ENCODE measurements at places on chromosomes 2 and 18.

DNA sequence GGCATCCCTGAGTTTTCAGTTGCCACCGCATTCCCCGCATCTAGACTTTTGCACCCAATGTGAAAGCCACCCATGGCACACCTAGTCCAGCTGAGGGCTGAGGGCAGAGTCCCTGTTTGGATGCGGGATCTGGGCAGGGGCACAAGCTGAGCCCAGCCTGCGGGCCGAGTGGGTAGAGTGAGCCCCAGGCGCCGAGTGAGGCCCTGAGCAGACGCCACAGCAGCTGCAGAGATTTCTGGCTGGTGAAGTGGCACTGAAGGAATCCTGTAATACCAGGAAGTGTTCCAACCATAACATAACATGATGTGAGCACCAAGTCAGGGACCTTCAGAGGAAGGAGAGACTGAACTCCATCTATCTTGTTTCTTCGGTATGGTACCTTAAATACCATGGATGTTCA, 27.7 kb upstream of the FRZB start:
- DNase-seq, result no peak

- no peak for DNase-seq
These were observed 19.0 kb downstream of the INO80C start for GRCh38 chr18:35478520-35479435.

DNA sequence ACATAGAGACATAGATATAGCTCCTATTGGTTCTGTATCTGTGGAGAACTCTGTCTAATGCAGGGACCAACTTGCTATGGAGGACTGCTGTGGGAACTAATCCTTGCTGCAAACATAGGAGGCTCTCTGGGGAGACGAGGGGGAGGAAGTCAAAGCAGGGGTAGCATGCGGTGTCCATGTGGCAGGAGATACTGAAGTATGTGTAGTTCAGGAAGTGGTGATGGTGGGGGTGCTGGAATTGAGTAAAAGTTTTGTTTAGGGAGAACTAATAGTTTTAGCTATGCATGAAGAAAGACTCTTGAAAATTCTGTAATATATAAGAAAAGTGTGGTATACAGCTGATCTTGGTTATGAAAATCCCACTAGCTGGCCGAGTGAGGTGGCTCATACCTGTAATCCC, 62.0 kb downstream of the ANKRD44 start:
- no peak for DNase-seq

DNA sequence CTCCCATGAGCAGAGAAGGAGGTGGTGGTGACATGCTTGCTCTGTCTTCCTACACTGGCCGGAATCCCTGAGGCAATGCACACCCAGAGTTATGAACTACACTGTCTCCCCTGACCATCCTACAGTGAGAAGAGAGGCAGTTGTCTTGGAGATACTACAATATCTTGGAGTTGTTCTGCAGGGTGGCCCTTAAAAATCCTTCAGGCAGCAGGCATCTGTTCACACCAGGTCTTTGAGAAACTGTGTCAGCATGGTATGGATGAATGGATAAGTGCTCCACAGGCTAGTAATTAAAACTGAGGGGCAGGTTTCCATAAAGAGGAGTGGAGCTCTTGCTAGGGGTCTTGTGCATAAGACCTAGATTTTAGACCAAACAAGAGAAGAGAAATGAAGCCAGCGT, 223.7 kb upstream of the COPS8 start:
- DNase-seq, result no peak

DNA sequence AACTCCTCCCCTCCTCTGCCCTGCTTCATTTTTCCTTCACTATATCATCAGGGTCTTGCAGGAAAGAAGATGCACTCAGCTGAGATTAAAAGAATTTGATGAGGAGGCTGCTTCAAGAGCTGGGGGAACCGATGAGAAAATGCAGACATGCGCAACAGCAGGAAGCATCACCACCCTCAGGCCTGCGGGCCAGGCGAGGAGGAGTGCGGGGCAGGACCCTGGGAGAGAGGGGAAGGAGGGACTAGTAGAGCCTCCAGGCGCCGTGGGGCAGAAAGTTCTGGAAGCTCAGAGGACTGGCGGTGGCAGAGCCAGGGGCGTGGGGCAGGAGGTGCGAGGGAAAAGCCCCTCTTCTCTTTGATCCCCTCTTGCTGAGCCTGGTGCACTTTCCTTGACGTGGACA, 108.2 kb downstream of the CD226 start:
- DNase-seq, result no peak

All from stimulated activated CD4-positive, alpha-beta T cell treated with anti-CD3 and anti-CD28 coated beads, Interleukin-1b, Interleukin-23, amount 100 ng/mL, for 1 hour (primary cell).